NCI-H2081 (cell line): ENCODE measurements at places on chromosomes 16 and 17.
A peak's percentile ranks its signal among the peaks of the same experiment; 100 is the strongest.

DNA sequence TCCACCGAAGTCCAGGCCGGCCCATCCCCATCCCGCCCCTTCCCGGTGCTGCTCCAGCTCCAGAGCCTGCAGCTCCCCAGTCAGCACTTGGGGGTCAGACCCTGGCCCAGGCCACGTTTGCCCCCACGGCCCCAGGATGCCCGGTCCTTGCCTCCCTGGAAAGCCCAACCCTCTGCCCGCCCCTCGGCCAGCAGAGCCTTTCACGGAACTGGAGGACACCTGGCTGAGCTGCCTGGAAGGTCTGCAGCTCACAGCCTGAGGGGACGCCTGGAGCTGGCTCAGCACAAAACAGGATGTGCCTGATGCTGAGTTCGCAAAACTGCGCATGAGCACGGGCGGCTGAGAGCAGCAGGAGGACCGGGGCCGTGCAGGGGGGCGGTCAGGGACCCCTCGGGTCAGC, 29.7 kb upstream of the SSTR5 start:
- DNase-seq, result peak; percentile 9

- no peak for DNase-seq
Measured at GRCh38 chr16:89045881-89046280, 47.8 kb upstream of the ACSF3 start.

GRCh38 chr17:50189550-50190292, 11.7 kb downstream of the COL1A1 start:
- no peak for DNase-seq

- DNase-seq, result peak; percentile 87
Measured at GRCh38 chr17:62653002-62653825, 25.7 kb downstream of the MRC2 start.

DNA sequence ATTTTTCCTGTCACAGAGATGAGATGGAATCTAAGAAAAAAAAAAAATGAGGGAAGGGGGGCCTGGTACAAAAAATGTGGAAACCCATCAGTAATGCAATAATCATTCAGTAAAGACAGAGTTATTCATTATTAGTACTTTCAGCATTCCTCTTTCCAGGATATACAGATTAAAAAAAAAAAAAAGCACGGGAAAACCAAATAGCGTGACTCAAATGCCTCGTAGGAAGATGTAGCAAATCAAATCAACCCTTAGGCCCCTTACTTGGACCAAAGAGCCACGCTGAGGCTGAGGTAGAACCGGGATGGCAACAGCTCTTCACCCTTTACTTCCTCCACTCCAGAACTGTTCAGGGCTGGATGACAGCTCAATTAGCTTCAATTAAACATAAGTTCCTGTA, 52.5 kb downstream of the SMG6 start:
- no peak for DNase-seq

GRCh38 chr17:48176471-48176855, 68.9 kb downstream of the SNX11 start:
- DNase-seq, result no peak
